Activated CD4-positive, alpha-beta T cell treated with anti-CD3 and anti-CD28 coated beads, Interleukin-2, amount 10 ng/mL, durations not matched to agents 24 days and 14 days (primary cell): ENCODE measurements at places on chromosomes 3 and 15. TPM values are rescaled to one million over a fixed set of nuclear protein-coding genes. Genes with fewer than 3 reads are reported as not detected.

Gene IGSF11
- 0.47 TPM in 1 of 2 replicates, not detected in the other for total RNA-seq

DNA sequence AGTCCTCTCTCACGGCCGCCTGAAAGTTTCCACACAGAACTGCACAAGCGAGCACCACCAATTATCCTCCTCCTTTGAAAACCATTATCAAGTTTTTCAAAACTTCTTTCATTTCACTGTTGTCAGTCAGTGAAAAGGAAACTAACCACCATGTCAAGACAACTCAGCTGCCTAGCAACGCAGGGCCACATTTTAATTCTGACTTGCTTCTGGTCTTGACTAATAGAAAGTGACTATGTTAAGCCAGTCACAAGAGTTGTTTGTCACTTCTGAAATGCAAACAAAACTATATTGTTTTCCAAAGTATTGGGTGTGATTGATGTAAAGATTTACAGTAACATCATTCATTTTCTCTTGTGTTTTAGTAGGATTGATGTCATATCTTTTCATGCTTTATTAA lies 612.8 kb upstream of the AGTR1 start:
- no peak for DNase-seq
- H3K27ac ChIP-seq = no peak overlapping the region
- H3K4me3 ChIP-seq = no peak overlapping the region
- H3K27me3 ChIP-seq = no peaks in the 10 kb centered on the region

GRCh38 chr3:170914212-170914611 lies 5.8 kb upstream of the EIF5A2 start:
- DNase-seq = no peak
- peaks cover 21% of the 10 kb centered on the region for H3K27me3 ChIP-seq
- peaks cover 3% of the 10 kb centered on the region for H3K4me1 ChIP-seq

DNA sequence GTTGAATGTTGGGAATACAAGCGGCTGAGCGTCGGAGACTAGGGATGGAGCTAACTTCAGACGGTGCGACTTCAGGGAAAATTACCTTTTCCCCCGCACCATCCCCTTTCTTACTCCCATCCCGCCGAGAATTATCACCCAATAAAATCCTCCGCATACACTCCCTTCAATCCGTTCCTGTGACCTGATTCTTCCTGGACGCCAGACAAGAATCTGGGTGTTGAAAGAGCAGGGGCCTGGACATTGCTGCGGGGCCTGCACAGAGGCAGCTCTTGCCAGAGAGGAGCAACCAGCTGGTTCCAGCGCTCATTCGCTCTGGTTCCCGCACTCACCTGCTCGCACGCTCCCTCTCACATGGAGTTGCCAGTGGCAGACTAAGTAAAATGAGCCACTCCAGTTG lies 241.9 kb downstream of the ALCAM start:
- peaks cover 2% of the 10 kb centered on the region for H3K27me3 ChIP-seq
- H3K4me3 ChIP-seq = no peak overlapping the region
- H3K36me3 ChIP-seq = no peaks in the 10 kb centered on the region
- no peak overlapping the region for H3K27ac ChIP-seq
- no peaks in the 10 kb centered on the region for H3K4me1 ChIP-seq

- peaks cover 2% of the 10 kb centered on the region for H3K4me1 ChIP-seq
- DNase-seq = peak; percentile 84
- H3K27me3 ChIP-seq = peaks cover 10% of the 10 kb centered on the region
- H3K36me3 ChIP-seq = peaks cover 1% of the 10 kb centered on the region
- no peak within 1 kb of the TSS for H3K27ac ChIP-seq
These were observed at the start of gene SCN5A for GRCh38 chr3:38649500-38650247. Gene SCN5A (minus strand): TSS chr3:38649687. CDS start chr3:38633307, 16,380 bp downstream.

Gene ACKR4
- 0.26 and 0.58 TPM in 2 replicates for total RNA-seq

Gene C3orf52
- total RNA-seq = 13.0 and 14.2 TPM in 2 replicates

Gene CFAP161
- total RNA-seq = not detected in 2 replicates

- peak within 1 kb of the TSS; percentile 98 for H3K27ac ChIP-seq
- H3K4me1 ChIP-seq = peaks cover 11% of the 10 kb centered on the region
- H3K36me3 ChIP-seq = peaks cover 6% of the 10 kb centered on the region
- DNase-seq = peak; percentile 91
- peaks cover 9% of the 10 kb centered on the region for H3K27me3 ChIP-seq
These were observed at the start of gene CELSR3 for GRCh38 chr3:48662753-48663488. Gene CELSR3 (minus strand): TSS chr3:48662886. CDS start chr3:48662634, 252 bp downstream.

GRCh38 chr15:40843261-40843884 lies 475 bp upstream of the SPINT1 start:
- H3K4me1 ChIP-seq = peaks cover 27% of the 10 kb centered on the region
- H3K36me3 ChIP-seq = peaks cover 3% of the 10 kb centered on the region
- peak overlapping the region; percentile 79 for H3K4me3 ChIP-seq

DNA sequence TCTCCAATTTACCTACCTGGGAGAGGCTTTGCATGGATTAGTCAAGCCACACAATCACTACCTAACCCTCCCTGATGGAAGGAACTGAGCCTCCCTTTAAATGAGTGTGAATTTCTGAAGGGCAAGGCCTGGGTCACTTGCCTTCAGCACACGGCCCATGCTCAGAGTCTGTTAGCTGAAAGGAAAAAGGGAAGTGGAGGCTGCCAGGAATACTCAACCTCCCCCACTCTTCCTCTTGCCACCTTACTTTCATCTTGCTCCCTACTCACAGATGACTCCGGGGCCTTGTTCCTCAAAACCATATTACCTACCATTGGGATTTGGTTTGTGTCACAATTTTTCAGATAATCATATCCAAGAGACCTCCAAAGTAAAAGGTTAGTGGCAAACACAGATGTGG lies 220.0 kb downstream of the ABHD5 start:
- no peaks in the 10 kb centered on the region for H3K36me3 ChIP-seq
- H3K4me3 ChIP-seq = no peak overlapping the region
- H3K27me3 ChIP-seq = peaks cover 4% of the 10 kb centered on the region
- no peak for DNase-seq
- no peaks in the 10 kb centered on the region for H3K4me1 ChIP-seq

DNA sequence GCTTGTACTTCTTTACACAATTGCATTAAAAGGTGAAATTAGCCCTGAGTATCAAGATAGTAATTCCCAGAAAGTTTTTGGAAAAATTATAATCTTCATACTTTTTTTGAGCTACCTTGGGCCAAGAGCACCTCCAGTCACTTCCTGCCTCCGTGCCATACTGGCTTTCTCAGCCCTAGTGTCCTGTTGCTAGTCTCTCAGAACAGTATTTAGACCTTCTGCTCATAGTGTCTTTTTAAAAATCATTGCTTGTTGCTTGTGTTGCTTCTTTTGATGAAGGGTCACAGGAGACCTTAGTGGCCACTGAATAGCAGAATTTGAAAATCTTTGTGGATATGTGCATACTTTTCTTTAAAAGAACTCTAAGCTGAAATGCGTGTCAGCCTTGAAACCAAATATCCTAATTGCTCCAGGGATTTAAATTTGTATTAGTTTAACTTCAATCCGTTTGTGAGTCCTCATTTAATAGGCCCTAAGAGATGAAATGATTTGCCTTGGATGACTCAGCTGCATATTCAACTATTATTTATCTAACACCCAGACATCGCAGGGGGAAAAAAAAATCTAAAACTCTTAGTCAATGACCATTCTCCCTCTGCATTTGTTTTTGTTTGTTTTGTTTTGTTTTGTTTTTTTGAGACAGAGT lies 29.1 kb upstream of the LXN start:
- DNase-seq = no peak
- H3K36me3 ChIP-seq = peaks cover 27% of the 10 kb centered on the region
- H3K4me3 ChIP-seq = no peak overlapping the region

DNA sequence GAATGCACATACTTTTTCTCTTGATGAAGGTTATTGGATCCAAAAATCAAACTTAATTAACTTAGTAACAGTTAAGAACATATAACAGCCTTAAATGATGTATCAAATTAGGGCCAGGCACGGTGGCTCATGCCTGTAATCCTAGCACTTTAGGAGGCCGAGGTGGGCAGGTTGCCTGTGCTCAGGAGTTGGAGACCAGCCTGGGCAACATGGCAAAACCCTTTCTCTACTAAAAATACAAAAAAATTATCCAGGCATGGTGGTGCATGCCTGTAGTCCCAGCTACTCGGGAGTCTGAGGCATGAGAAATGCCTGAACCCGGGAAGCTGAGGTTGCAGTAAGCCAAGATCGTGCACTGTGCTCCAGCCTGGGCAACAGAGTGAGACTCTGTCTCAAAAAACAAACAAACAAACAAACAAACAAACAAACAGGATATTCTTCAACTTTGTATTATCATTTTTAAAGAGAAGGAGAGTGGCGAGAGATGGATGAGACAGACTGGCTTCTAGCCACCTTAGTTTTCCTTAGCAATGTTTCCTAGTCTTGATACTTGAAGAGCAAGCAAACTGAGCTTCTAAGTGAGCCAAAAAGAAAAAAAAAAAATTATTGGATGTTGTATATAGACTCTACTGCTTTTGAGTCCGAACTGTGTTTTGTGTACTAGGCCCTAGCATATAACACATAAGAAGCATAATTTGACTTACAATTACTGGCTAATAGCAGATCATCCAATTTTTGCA lies 13.8 kb downstream of the SPRED1 start:
- no peaks in the 10 kb centered on the region for H3K36me3 ChIP-seq
- no peak for DNase-seq
- no peak overlapping the region for H3K27ac ChIP-seq
- no peak overlapping the region for H3K4me3 ChIP-seq
- H3K27me3 ChIP-seq = peaks cover 4% of the 10 kb centered on the region

Gene ASB14
- not detected in 2 replicates for total RNA-seq

DNA sequence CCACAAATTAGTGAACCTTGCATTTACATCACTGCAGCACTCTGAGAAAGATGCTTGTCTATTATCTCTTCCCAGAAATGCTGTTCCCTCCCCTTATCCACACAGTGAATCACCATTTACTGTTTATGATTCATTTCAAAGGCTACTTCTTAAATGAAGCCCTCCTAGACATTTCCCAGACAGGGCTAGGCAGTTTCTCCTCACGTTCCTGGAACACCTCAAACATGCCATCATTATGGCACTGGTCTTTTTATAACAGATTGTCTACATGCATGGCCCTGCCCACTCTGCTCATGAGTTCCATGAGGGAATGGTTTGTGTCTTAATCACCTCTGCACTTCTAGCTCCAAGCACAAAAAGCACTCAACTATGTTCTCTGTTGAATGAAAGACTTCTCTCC lies 32.2 kb upstream of the TM2D3 start:
- H3K36me3 ChIP-seq = peaks cover 60% of the 10 kb centered on the region
- no peak for DNase-seq
- H3K4me1 ChIP-seq = peaks cover 3% of the 10 kb centered on the region
- no peak overlapping the region for H3K27ac ChIP-seq
- no peak overlapping the region for H3K4me3 ChIP-seq

- H3K4me1 ChIP-seq = peaks cover 9% of the 10 kb centered on the region
- H3K27me3 ChIP-seq = peaks cover 4% of the 10 kb centered on the region
- H3K36me3 ChIP-seq = no peaks in the 10 kb centered on the region
- no peak overlapping the region for H3K4me3 ChIP-seq
- no peak overlapping the region for H3K27ac ChIP-seq
These were observed 165.2 kb upstream of the MYRIP start for GRCh38 chr3:39644176-39644575.

DNA sequence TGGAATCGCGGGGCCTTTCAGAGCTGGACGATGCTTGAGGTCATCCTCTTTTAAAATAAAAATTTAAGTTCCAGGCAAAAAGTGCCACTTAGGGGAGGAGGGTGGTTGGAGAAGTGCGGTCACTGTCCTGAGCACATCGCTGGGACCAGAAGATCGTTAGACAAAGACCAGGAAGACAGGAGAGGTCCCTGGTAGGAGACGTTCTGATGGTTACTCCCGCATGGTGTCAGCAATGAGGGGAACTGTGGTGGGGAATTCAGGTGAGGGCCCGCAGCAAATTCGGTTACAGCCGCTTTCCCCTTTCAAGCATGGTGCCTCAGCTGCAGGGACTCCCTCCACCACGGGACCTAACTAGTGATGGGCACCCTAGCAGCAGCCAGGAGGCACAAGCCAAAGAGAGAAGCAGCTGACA lies 1.0 kb upstream of the ISY1 start:
- peaks cover 31% of the 10 kb centered on the region for H3K4me1 ChIP-seq
- peaks cover 3% of the 10 kb centered on the region for H3K27me3 ChIP-seq

GRCh38 chr15:85380812-85381642 lies 624 bp downstream of the AKAP13 start:
- H3K4me1 ChIP-seq = peaks cover 51% of the 10 kb centered on the region
- H3K36me3 ChIP-seq = peaks cover 15% of the 10 kb centered on the region
- H3K27me3 ChIP-seq = no peaks in the 10 kb centered on the region
- peak; percentile 92 for DNase-seq
- peak overlapping the region; percentile 88 for H3K4me3 ChIP-seq
- peak overlapping the region; percentile 93 for H3K27ac ChIP-seq

Gene LRRC31
- not detected in 2 replicates for total RNA-seq

Gene SNTN
- not detected in 2 replicates for total RNA-seq

GRCh38 chr3:30643763-30644462 lies 37.5 kb downstream of the TGFBR2 start:
- peaks cover 80% of the 10 kb centered on the region for H3K4me1 ChIP-seq
- H3K27ac ChIP-seq = peak overlapping the region; percentile 93
- peak overlapping the region; percentile 61 for H3K4me3 ChIP-seq
- no peaks in the 10 kb centered on the region for H3K27me3 ChIP-seq
- H3K36me3 ChIP-seq = peaks cover 45% of the 10 kb centered on the region

DNA sequence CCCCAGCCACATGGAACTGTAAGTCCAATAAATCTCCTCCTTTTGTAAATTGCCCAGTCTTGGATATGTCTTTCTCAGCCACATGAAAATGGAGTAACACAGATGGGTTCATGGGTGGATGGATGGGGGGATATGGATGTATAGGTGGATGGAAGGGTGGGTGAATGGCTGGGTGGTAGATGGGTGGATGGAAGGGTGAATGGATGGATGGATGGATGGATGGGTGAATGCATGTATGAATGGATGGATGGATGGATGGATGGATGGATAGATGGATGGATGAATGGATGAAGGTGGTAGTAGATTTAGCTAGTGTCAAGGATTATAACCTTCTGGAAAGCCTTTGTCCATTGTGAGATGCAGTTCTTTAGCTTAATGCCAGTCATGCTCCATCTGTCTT lies 146.1 kb upstream of the ATP2B2 start:
- H3K36me3 ChIP-seq = no peaks in the 10 kb centered on the region
- no peak overlapping the region for H3K4me3 ChIP-seq
- H3K27me3 ChIP-seq = peaks cover 2% of the 10 kb centered on the region
- no peak overlapping the region for H3K27ac ChIP-seq
- DNase-seq = no peak
- no peaks in the 10 kb centered on the region for H3K4me1 ChIP-seq

DNA sequence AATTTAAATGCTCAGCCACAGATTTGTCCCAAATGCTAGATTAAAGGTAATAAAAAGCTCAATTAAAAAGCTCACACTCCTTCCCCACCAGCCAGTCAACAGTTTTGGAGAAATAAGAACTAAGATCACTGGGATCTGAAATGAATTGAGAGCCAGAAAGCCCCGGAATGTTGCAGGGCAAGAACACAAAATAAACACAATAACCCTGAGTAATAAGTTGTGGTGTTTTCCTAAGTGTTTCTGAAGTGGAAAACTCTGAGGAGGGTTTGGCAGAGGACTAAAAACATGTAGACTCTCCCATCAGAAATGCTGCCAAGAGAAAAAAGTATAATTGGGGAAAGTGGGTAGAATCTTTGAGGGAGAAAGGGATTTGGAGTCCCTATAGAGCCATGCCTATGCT lies 127.8 kb downstream of the ABI3BP start:
- peaks cover 15% of the 10 kb centered on the region for H3K27me3 ChIP-seq
- no peak for DNase-seq
- H3K27ac ChIP-seq = no peak overlapping the region
- H3K4me1 ChIP-seq = no peaks in the 10 kb centered on the region
- H3K4me3 ChIP-seq = no peak overlapping the region

GRCh38 chr3:137468446-137468845 lies 295.7 kb upstream of the SOX14 start:
- no peak overlapping the region for H3K27ac ChIP-seq
- no peak for DNase-seq
- H3K27me3 ChIP-seq = no peaks in the 10 kb centered on the region
- H3K4me3 ChIP-seq = no peak overlapping the region

- peaks cover 11% of the 10 kb centered on the region for H3K36me3 ChIP-seq
- H3K27ac ChIP-seq = no peak overlapping the region
- H3K27me3 ChIP-seq = no peaks in the 10 kb centered on the region
- H3K4me3 ChIP-seq = no peak overlapping the region
- peaks cover 26% of the 10 kb centered on the region for H3K4me1 ChIP-seq
- DNase-seq = no peak
These were observed 50.5 kb downstream of the UBE2E1 start for GRCh38 chr3:23856286-23856685.
